ENCODE measurements at places on chromosomes 2 and 18. TPM values are rescaled to one million over a fixed set of nuclear protein-coding genes. Genes with fewer than 3 reads are reported as not detected.

- no peak for DNase-seq
Observed at GRCh38 chr2:188701836-188702235, 272.3 kb upstream of the COL3A1 start.

GRCh38 chr18:32975163-32975436 is 202.3 kb upstream of the KLHL14 start:
- no peak for DNase-seq

MOGAT1 gene
- total RNA-seq = 0.90 TPM

WDSUB1 gene
- total RNA-seq = 9.2 TPM

DNA sequence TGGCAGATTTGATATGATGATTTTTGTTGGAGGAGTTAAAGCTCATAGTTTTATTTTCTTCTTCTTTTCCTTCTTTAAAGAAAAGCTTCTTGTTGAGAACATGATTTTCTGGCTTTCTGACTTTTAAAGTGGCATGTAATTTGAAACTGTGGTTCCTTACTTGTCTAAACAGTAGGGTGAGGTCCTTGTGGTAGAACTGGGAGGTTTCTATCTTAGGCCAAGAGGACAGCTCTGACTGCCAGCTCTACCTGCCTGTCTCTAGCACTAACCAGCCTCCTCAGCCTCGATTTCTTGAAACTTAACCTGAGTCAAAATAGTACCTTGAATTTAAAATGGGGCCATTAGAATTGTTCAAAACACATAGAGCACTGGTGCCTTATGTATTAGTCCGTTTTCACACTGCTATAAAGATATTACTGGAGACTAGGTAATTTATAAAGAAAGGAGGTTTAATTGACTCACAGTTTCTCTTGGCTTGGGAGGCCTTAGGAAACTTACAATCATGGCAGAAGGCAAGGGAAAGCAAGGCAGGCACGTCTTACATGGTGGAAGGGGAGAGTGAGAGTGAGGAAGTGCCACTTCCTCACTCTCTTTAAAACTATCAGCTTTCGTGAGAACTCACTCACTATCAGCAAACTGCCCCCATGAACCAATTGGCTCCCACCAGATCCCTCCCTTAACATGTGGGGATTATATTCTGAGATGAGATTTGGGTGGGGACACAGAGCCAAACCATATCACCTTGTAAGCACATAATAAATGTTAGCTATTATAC is 119.0 kb downstream of the CERS6 start:
- no peak for DNase-seq

DHRS9 gene
- 1.7 TPM for total RNA-seq

DNA sequence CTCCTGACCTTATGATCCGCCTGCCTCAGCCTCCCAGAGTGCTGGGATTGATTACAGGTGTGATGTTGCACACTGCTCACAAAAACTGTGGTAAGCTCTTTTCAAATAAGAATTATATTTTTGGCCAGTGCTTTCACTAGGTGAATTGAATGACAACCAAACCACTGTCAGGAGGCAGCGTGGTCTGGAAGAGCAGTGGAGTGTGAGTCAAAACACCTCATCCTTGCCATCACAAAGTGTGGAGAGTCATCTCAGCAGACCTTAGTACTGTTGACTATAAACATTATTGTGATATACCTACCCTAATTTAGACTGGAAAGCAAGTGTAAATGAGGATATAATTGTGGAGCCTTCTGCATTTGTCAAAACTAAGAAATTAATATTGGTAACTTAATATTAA is 61.3 kb downstream of the UBE2E3 start:
- no peak for DNase-seq

- DNase-seq = no peak
Observed at GRCh38 chr2:207897541-207898353, 127.6 kb downstream of the PLEKHM3 start.

RAD51AP2 gene
- total RNA-seq = 0.13 TPM

All from heart left ventricle (tissue), 16 donors.